Epithelial cell of alveolus of lung (primary cell): ENCODE measurements at places on chromosomes 5 and 9. TPM values are rescaled to one million over a fixed set of nuclear protein-coding genes. Genes with fewer than 3 reads are reported as not detected.

Gene PCDHGB3
- total RNA-seq = 0.39 and 6.1 TPM in 2 replicates

Gene IFNA5
- not detected in 2 replicates for total RNA-seq

Gene ADRB2
- total RNA-seq = 0.65 and 0.72 TPM in 2 replicates

Gene CTXN3
- not detected in 2 replicates for total RNA-seq

Gene LCN2
- total RNA-seq = 1.8 TPM in 1 of 2 replicates, not detected in the other

Gene ACER2
- 0.56 and 1.3 TPM in 2 replicates for total RNA-seq

Gene PCDHGA4
- 0.78 and 6.0 TPM in 2 replicates for total RNA-seq

Gene TMEM174
- not detected in 2 replicates for total RNA-seq

Gene ECM2
- 0.39 and 2.2 TPM in 2 replicates for total RNA-seq

Gene PCDHGB1
- total RNA-seq = 0.39 and 2.2 TPM in 2 replicates

Gene CARD9
- 1.2 and 4.7 TPM in 2 replicates for total RNA-seq

Gene ADAMTS13
- 0.39 and 4.0 TPM in 2 replicates for total RNA-seq

Gene RGS7BP
- under 0.01 TPM in 1 of 2 replicates, not detected in the other for total RNA-seq

Gene ELAVL2
- 0.96 TPM in 1 of 2 replicates, not detected in the other for total RNA-seq

Gene ZDHHC11B
- total RNA-seq = not detected in 2 replicates

Gene HAUS6
- 8.7 and 13.6 TPM in 2 replicates for total RNA-seq

Gene ADAMTS6
- 18.4 and 32.3 TPM in 2 replicates for total RNA-seq

Gene MARVELD2
- 0.88 and 2.5 TPM in 2 replicates for total RNA-seq

Gene SLC4A9
- total RNA-seq = not detected in 2 replicates

Gene SLC2A8
- 6.5 and 16.0 TPM in 2 replicates for total RNA-seq

Gene PCDHA1
- total RNA-seq = not detected in 2 replicates

Gene GRM6
- not detected in 2 replicates for total RNA-seq

Gene FOXD4L5
- total RNA-seq = not detected in 2 replicates

Gene LHX2
- not detected in 2 replicates for total RNA-seq

Gene F2RL1
- total RNA-seq = 13.0 and 125 TPM in 2 replicates

Gene CDH6
- total RNA-seq = 3.4 and 12.3 TPM in 2 replicates

Gene INSL4
- not detected in 2 replicates for total RNA-seq

Gene DMGDH
- 0.72 and 1.2 TPM in 2 replicates for total RNA-seq

Gene SOX30
- total RNA-seq = not detected in 2 replicates

Gene ADAMTS2
- 29.2 and 83.8 TPM in 2 replicates for total RNA-seq
